ENCODE measurements at places on chromosomes 16 and 17. TPM values are rescaled to one million over a fixed set of nuclear protein-coding genes. Genes with fewer than 3 reads are reported as not detected.

The PRAC1 gene
- total RNA-seq = not detected

The CCL4 gene
- total RNA-seq = not detected

The TM4SF5 gene
- total RNA-seq = not detected

The RPTOR gene
- 39.6 TPM for total RNA-seq

The APOBR gene
- total RNA-seq = not detected

The RNF157 gene
- 0.29 TPM for total RNA-seq

The DHX8 gene
- 58.0 TPM for total RNA-seq

The CASKIN1 gene
- under 0.01 TPM for total RNA-seq

The CHP2 gene
- not detected for total RNA-seq

The CA7 gene
- total RNA-seq = not detected

The KRTAP2-3 gene
- total RNA-seq = not detected

The PCGF2 gene
- 5.8 TPM for total RNA-seq

The CPPED1 gene
- 42.5 TPM for total RNA-seq

The MT2A gene
- total RNA-seq = 126 TPM

The SMIM36 gene
- not detected for total RNA-seq

The ERCC4 gene
- total RNA-seq = 10.1 TPM

The PROCA1 gene
- total RNA-seq = 1.3 TPM

The ZNF267 gene
- total RNA-seq = 26.1 TPM

The MPP2 gene
- total RNA-seq = 0.38 TPM

The KRT33A gene
- total RNA-seq = not detected

The KRT32 gene
- total RNA-seq = not detected

The CDH16 gene
- total RNA-seq = not detected

The TMEM235 gene
- total RNA-seq = not detected

The CNTNAP1 gene
- 30.2 TPM for total RNA-seq

The FSCN2 gene
- total RNA-seq = 1.3 TPM

The TEDC2 gene
- 10.1 TPM for total RNA-seq

The SDR42E2 gene
- not detected for total RNA-seq

The GP1BA gene
- not detected for total RNA-seq

The FBXO31 gene
- total RNA-seq = 31.4 TPM

The RASD1 gene
- total RNA-seq = 9.8 TPM

The OTOP3 gene
- total RNA-seq = not detected

The KRT16 gene
- not detected for total RNA-seq

The CD300E gene
- not detected for total RNA-seq

The VWA3A gene
- total RNA-seq = not detected

The HSF5 gene
- 0.19 TPM for total RNA-seq

The NTN3 gene
- under 0.01 TPM for total RNA-seq

The GAST gene
- not detected for total RNA-seq

The SLC16A13 gene
- 2.0 TPM for total RNA-seq

The PRAC2 gene
- total RNA-seq = not detected

The HIGD1B gene
- not detected for total RNA-seq

The RUNDC3A gene
- total RNA-seq = 0.33 TPM

The SLC12A3 gene
- total RNA-seq = not detected

The KRTAP29-1 gene
- total RNA-seq = not detected

The PIRT gene
- total RNA-seq = not detected

The SGCA gene
- total RNA-seq = not detected

The IGF2BP1 gene
- 8.0 TPM for total RNA-seq

The VASN gene
- 0.86 TPM for total RNA-seq

The HID1 gene
- total RNA-seq = 39.8 TPM
